Stimulated activated CD8-positive, alpha-beta memory T cell treated with anti-CD3 and anti-CD28 coated beads, Interleukin-2, amount 100 ng/mL, for 1 hour (primary cell): ENCODE measurements at places on chromosomes 1 and 21.

DNA sequence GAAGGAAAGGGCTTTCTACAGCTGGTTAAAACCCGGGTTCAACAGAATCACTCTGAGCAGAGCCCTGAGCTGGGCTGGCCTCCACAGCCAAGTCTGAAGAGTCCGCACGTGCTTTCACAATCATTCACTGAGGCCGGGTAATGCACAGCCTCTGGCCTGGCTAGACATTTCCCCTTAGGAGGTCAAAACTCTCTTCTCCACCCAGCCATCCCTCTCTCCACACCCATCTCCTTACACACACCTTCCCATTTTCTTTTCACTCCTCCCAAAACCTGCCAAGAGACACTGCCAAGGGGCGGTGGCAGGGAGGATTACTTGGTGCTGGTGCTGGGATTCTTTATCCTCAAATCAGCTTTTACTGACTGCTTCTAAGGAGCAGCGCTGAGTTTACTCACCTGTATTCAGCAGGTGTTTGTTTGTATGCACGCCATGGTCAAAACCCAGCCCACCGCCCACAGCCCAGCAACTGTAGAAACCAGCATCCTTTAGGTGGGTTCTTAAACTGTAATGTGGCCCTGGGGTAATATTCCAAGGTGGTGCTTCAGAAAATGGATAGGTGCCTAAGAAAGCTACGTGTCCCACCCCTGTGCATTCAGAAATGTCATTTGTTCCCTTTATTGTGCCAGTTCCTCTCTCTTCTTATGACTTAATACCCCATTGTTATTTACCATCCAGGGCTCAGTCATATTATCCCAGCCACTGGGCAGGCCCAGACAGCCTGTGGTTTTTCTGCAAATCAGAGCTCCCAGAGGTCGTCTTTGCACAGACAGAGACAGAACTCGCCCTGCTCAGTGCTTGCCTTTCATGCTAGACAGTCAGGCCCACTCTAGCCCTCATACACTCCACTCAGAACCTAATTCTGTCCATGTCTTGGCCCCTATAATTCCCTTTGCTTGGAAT lies 80.2 kb downstream of the ADSS2 start:
- no peak for DNase-seq

- DNase-seq = no peak
Observed at GRCh38 chr1:218896202-218896601, 277.5 kb upstream of the LYPLAL1 start.

DNA sequence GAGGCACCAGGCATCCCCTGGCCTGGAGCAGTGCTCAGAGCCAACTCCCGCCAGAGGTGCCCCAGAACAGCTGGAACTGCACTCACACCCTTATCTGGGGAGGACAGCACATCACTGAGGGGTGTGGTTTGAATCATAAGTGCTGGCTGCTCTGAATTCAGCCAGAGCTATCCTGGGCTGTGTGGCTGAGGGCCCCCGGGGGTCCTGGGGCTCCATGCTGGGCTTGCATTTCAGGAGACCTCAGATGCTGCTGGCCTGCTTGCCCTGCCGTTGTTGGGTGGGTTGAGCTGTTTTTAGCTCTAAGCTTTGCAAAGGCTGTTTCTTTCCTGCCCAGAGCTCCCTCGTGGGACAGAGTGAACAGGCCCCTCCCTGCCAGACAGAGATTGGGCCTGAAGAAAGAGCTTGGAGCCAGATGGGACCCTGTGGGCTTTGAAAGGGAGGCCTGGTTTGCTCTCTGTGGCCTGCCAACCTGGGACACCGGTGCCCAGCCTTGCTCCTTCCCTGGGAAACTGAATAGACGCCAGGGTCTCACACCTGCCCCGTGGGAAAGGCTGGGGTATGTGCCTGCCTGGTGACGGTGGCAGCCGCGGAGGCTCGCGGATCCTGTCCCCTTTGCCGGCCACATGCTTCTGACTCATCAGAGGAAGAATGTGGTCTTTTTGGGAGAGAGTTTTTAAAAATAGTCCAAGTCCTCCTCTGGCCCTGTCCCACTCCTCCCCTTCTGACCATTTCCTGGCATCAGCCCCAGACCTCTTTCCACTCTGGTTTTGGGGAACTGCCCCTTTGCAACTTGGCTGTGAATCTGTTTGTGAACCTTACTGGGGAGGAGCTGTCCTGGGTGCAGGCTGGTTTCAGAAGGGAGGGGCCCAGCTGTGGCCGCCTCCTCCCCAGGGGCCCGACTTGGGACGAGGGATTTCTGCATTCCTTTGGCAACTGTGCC lies 30.0 kb downstream of the ARHGEF10L start:
- no peak for DNase-seq

DNA sequence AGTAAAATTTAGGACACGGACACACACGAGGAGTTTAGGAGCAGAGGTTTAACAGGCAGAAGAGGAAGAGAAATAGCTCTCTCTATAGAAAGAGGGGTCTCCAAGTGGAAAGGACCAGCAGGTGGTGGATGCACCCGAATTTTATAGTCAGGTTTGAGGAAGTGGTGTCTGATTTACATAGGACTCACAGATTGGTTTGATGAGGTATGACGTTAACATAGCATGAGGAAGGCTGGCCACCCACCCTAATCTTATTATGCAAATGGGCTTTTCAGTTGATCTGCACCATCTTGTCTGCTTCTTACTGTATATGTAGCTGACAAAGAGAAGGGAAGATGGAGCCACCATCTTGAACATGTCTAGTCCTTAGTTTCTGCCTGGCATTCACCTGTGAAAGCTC lies 52.5 kb upstream of the RGS2 start:
- no peak for DNase-seq

DNA sequence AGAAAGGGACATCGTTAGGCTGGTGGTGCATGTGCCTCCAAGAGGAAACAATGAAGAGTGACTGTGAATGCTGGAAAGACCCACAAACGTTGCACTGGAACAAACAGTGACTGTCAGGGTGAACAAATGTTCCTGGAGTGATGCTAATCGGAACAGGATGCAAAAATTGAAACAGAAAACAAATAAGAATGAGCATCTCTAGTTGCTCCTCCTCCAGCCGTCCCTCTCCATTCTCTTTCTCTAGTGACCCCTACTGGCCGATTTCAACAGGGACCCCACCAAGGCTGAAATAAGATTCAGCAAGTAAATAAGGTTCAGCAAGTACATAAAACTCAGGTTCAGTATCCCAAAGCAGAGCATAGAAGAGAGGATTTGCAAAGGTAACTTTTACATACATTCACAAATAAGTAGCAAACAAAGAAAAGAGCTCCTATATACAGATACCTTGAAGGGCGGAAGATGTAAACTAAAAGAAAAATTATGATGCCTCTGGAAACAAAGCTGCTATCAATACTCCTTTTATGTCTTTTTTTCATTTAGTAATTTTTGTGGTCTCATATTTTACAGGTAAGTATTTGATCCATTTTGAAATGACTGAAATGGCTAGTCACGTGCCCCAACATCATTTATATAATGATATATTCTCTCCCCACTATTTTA lies 836.1 kb upstream of the ADAMTS5 start:
- no peak for DNase-seq

DNA sequence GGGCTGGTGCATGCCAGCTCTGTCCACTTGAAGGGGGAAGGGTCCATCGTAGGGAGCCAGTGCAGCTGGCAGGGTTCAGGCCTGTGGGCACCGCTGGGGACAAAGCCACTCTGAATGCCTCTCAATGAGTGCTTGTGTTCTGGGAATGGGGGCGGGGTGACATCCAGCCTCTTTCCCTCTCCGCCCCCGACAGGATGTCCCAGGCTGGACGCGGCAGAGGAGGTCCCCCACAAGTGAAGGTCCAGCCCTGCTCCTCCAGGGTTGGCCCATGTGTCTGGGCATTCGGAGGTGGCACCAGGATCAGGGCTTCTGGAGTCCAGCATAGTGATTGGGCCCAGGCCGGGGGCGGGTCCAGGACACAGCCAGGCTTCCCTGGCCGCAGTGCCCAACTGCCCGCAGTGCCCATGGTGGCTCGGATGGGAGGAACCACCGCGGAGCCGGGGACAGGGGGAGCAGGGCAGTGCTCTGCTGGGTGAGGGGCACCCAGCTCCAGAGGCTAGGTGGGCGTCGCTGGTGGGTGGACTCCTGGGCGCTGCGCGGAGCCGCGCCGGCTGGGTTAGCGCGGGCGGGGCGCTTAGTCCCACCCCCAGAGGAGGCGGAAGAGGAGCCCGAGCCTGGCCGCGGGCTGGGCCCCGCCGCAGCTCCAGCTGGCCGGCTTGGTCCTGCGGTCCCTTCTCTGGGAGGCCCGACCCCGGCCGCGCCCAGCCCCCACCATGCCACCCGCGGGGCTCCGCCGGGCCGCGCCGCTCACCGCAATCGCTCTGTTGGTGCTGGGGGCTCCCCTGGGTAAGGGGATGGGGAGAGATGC lies at the start of gene SHISA4:
Gene SHISA4 (plus strand): TSS at position 617 of the 808 bp plus-strand sequence. CDS start 97 bp downstream, at position 714.
- no peak for DNase-seq

DNA sequence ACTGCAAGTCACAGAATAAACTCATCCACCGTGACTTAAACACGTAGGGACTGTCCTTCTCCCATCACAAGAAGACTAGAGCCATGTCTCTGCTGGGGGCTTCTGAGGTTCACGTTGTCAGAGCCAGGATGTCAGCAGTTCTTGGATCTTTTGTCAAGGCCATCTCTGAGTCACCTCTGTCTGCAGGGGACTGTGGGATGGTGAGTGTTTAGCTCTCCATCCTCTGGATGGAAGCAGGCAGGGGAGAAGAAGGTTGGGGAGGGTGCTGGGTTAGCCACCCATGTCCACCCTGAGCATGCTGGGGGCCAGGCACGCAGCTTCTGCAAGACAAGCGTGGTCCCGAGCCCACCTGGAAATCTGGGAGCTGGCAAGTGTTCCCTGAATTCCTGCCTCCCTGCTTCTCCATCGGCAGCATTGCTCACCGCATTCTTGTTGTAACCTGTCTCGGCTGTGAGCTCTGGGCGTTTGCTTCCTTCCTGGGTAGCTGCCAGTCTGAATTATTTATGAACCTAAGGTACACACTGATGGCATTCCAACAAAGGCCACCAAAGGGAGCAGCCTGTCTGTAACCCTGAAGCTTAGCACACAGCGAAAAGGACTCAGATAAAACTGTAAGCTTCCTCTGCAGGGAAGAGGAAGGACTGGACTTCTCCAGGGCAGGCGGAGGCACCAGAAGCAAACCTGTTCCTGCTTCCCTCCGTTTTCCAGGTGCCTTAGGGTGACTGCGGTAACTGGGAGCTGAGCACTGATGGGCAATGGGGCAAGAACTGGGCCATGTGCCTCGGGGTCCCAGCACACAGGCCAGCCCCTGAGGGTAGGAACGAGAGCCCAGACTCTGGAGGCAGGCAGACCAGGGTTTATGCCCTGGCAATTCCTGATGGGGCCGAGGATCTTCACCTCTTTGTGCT lies 88.6 kb downstream of the RIPK4 start:
- no peak for DNase-seq

- DNase-seq = no peak
Observed at GRCh38 chr21:36310016-36310415, 10.0 kb upstream of the MORC3 start.

- DNase-seq = no peak
Observed at GRCh38 chr1:119080586-119080985, 59.9 kb downstream of the WARS2 start.

DNA sequence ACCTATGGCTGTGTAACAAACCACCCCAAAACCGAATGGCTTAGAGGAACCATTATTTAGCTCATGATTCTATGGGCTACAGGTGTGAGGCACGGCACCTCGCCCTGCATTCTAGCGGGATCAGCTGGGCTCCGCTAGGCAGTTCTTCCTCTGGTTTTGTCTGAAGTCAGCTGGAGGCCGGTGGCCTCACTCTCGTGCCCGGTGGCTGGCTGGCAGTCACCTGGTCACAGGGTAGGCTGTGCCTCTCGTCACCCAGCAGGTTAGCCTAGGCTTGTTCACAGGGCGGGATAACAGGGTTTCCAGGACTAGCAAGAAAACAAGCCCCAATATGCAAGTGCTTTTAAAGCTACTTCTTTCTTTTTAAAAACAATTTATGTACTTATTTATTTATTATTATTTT lies 16.3 kb upstream of the AGPAT3 start:
- no peak for DNase-seq

- no peak for DNase-seq
Observed at GRCh38 chr21:16865632-16866031, 647.2 kb upstream of the CXADR start.

- DNase-seq = no peak
Observed at GRCh38 chr1:155424091-155424490, 103.4 kb downstream of the RUSC1 start.

GRCh38 chr1:11541956-11542355 lies 63.0 kb downstream of the DISP3 start:
- no peak for DNase-seq

DNA sequence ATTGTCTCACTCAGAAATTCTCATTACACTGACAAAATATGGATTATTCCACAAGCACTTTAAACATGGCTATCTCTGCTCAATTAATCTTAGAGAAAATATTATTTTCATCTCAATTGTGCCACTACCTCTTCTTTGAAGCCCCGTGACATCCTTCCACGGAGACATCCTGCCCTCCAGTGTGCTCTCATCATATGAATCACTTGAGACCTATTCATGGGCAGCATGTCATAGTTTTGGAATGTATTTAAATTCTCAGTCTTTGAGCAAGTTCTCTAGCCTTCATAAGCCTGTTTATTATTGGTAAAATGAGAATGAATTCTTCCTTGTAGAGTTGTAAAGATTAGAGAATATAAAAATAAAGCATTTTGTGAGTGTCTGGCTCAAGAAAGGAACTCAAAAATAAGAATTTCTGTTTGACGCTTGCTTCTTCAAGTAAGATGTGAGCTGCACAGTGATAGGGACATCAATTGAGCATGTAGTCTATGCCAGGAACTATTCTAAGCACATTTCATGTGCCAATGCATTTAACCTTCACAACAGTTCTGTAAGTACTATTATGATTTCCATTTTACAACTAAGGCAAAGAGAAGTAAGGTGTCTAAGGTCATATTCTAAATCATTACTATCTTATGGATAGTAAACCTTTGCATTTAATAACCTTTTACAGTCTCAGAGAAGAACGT lies 557.4 kb upstream of the ZRANB2 start:
- DNase-seq = no peak

GRCh38 chr1:65688848-65689247 lies 103.8 kb upstream of the PDE4B start:
- no peak for DNase-seq
